Adrenal gland (tissue), 19 donors: ENCODE measurements at places on chromosomes 16 and 17. TPM values are rescaled to one million over a fixed set of nuclear protein-coding genes. Genes with fewer than 3 reads are reported as not detected.
A peak's percentile ranks its signal among the peaks of the same experiment; 100 is the strongest.

GRCh38 chr17:82041144-82041814 lies 3.8 kb upstream of the DCXR start:
- no peaks in the 10 kb centered on the region for H3K36me3 ChIP-seq
- no peaks in the 10 kb centered on the region for H3K27me3 ChIP-seq
- H3K4me1 ChIP-seq, result peaks cover 9% of the 10 kb centered on the region
- no peak overlapping the region for H3K27ac ChIP-seq
- H3K4me3 ChIP-seq, result no peak overlapping the region

DNA sequence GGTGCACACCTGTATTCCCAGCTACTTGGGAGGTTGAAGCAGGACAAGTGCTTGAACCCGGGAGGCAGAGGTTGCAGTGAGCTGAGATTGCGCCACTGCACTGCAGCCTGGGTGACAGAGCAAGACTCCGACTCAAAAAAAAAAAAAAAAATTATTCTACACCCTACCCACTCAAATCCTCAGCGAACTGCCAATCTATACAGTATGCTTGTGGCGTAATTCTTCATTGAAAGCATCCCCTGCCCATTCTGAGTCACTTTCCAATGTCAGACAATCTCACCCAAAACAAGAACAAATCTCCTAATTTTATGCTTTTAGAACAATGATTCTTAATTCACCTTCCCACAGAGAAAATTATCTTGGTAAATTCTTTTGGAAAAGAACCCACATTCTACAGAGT lies 12.0 kb downstream of the AMFR start:
- DNase-seq, result no peak
- H3K36me3 ChIP-seq, result peaks cover 21% of the 10 kb centered on the region
- no peak overlapping the region for H3K4me3 ChIP-seq
- H3K27ac ChIP-seq, result no peak overlapping the region
- H3K4me1 ChIP-seq, result no peaks in the 10 kb centered on the region

DNA sequence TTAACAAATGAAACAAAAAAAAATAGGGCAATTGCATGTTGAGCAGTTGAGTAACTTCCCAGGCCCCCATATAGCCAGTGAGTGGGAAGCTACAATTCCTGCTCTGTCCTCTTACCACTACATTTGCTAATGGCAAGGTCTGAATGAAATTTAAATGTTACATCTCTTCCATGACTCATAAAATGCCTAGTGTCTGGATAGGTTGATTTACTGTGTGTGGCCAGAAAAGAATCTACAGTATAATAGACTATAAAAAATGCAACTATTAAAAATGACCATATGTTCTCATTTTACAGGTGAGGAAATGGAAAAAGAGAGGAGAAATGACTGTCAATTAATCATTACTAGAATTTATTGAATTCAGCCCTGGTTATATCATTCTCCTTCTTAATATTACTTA lies 1199.3 kb downstream of the CDH11 start:
- no peak for DNase-seq
- no peaks in the 10 kb centered on the region for H3K27me3 ChIP-seq
- no peak overlapping the region for H3K27ac ChIP-seq
- no peaks in the 10 kb centered on the region for H3K4me1 ChIP-seq
- no peak overlapping the region for H3K4me3 ChIP-seq
- H3K36me3 ChIP-seq, result no peaks in the 10 kb centered on the region

- DNase-seq, result no peak
- no peak overlapping the region for H3K4me3 ChIP-seq
Observed at GRCh38 chr17:55727275-55727674, 4.6 kb upstream of the TMEM100 start.

DNA sequence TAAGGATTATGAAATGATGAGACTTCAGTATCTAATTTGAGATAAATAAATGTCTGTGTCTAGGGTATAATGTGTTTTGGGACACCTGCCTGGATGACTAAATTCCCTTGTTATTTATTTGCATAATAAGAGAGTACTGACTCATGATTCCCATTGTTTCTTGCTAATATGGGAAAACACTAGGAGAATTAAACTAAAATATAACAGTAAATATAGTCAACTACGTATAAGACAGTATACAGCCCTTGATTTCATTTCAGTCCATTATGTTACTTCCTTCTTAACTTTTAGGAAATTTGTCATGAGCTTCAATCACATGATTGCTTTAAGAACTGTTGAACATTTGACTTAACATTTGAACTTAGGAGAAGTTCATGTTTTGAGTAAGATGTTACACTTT lies 62.4 kb downstream of the VMP1 start:
- no peak overlapping the region for H3K4me3 ChIP-seq
- H3K36me3 ChIP-seq, result no peaks in the 10 kb centered on the region
- DNase-seq, result no peak
- peaks cover 21% of the 10 kb centered on the region for H3K4me1 ChIP-seq
- no peak overlapping the region for H3K27ac ChIP-seq
- H3K27me3 ChIP-seq, result no peaks in the 10 kb centered on the region

DNA sequence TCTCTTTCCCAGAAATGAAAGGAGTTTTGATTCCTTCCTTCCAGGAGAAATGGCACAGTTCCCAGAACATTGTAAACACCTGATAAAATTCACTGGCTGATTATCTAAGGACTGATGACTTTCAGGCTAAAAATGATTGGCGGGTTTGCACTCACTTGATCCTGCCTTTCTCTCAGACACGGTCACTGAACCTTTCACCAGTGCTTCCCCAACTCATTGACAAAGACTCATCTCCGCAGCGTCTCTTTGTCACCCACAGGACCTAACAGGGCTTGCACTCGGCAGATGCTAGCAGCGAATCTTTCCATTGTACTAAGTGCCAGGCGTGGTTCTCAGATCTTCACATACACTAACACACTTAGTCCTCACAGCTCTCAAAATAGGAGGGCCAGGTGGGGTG lies 7.3 kb upstream of the DHRS7C start:
- H3K27ac ChIP-seq, result no peak overlapping the region
- H3K4me3 ChIP-seq, result no peak overlapping the region
- H3K27me3 ChIP-seq, result no peaks in the 10 kb centered on the region
- DNase-seq, result no peak

DNA sequence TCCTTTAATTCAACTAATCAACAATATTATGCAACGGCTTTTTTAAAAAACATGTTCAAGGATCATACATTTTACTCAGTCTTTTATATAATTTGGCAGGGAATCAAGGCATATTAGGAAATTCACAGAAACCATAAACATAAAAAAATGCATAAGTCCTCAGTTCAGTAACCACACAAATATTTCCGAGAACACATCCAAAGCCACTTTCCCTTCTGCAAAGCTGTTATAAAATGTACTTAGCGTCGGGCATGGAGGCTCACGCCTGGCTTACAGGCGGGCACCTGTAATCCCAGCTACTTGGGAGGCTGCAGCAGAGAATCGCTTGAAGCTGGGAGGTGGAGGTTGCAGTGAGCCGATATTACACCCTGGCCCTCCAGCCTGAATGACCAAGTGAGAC lies 9.7 kb upstream of the ZC3H7A start:
- H3K4me3 ChIP-seq, result no peak overlapping the region
- DNase-seq, result no peak
- H3K36me3 ChIP-seq, result no peaks in the 10 kb centered on the region
- no peaks in the 10 kb centered on the region for H3K27me3 ChIP-seq
- no peaks in the 10 kb centered on the region for H3K4me1 ChIP-seq

DNA sequence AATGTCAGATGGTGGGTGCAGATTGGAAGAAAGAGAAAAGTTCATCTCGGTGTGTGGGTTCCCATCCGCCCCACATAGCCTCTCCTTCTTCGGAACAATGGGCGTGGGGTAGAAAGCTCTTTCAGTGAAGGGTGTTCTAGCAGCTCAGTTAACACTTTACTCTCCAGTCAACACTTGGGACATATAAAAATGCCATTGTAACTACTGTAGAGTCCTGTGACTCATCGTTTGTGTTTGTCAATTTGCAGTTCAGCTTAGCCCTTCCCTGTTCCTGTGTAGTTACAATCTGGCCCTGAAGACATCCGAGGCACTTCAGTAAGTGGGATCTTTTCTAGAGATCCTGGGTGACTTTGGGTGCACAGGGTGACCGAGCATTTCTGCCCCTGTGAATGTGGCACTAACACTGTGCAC lies 11.5 kb upstream of the CLEC18C start:
- peaks cover 50% of the 10 kb centered on the region for H3K36me3 ChIP-seq
- no peak overlapping the region for H3K27ac ChIP-seq
- DNase-seq, result peak; percentile 48
- no peak overlapping the region for H3K4me3 ChIP-seq
- no peaks in the 10 kb centered on the region for H3K27me3 ChIP-seq

GRCh38 chr17:72173499-72174116 lies 52.8 kb downstream of the SOX9 start:
- no peaks in the 10 kb centered on the region for H3K27me3 ChIP-seq
- no peak for DNase-seq
- no peaks in the 10 kb centered on the region for H3K36me3 ChIP-seq
- no peak overlapping the region for H3K4me3 ChIP-seq
- no peaks in the 10 kb centered on the region for H3K4me1 ChIP-seq

DNA sequence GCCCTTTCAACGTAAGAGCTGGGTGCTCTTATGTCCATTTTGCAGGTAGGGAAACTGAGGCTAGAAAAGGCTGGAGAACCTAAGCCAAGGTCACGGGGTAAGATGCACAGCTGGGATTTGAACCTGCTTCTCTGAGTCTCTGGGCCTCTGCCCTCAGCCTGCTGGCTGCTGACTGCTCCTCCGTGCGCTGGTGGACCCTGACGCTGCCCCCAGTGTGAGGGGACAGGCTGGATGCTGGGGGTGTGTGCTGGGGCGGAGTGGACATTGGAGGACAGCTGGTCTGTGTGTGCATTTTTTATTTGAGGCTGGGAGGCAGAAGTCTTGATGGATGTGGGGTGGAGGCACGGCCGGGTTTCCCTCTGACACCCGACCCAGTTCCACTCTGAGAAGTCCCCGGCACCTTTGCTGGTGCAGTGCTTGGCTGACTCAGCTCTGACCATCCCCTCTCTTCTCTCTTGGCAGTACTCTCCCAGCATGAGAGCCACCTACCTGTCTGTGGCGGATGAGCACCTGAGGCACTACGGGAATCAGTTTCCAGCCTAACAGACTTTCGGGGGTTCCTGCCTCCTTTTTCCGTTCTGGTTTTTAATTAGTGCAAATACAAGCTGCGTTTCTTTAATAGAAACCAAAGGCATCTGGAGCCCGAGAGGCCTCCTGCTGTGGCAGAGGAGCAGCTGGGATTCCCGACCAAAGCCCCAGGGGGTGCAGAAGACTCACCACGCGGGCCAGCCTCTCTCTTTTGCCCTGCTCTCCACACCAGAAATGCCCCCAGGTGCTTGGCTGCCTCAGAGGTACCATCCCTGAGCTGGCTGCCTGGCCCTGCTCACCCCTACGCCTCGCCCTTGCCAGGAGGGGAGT lies 14.1 kb upstream of the DNAI2 start:
- H3K4me1 ChIP-seq, result no peaks in the 10 kb centered on the region
- no peak for DNase-seq
- no peak overlapping the region for H3K27ac ChIP-seq
- no peak overlapping the region for H3K4me3 ChIP-seq
- no peaks in the 10 kb centered on the region for H3K27me3 ChIP-seq
- no peaks in the 10 kb centered on the region for H3K36me3 ChIP-seq

DNA sequence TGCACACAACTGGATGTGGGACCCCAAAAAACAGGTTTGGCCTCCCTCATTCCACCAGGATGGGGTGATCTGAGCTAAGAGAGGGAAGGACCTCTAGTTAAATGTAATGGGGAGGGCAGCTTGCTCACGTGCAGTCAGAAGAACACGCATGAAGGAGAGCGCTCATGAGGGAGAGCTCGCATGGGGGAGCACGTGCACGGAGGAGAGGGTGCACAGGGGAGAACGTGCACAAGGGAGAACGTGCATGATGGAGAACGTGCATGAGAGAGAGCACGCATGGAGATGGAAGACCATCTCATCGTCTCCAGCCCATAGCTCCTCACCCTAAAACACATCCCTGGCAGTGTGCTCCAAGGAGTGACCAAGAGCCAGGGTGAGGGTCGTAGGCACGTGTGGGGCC lies 141.2 kb downstream of the RBFOX3 start:
- no peaks in the 10 kb centered on the region for H3K27me3 ChIP-seq
- H3K36me3 ChIP-seq, result no peaks in the 10 kb centered on the region
- H3K4me3 ChIP-seq, result no peak overlapping the region
- peaks cover 7% of the 10 kb centered on the region for H3K4me1 ChIP-seq
- no peak for DNase-seq

DNA sequence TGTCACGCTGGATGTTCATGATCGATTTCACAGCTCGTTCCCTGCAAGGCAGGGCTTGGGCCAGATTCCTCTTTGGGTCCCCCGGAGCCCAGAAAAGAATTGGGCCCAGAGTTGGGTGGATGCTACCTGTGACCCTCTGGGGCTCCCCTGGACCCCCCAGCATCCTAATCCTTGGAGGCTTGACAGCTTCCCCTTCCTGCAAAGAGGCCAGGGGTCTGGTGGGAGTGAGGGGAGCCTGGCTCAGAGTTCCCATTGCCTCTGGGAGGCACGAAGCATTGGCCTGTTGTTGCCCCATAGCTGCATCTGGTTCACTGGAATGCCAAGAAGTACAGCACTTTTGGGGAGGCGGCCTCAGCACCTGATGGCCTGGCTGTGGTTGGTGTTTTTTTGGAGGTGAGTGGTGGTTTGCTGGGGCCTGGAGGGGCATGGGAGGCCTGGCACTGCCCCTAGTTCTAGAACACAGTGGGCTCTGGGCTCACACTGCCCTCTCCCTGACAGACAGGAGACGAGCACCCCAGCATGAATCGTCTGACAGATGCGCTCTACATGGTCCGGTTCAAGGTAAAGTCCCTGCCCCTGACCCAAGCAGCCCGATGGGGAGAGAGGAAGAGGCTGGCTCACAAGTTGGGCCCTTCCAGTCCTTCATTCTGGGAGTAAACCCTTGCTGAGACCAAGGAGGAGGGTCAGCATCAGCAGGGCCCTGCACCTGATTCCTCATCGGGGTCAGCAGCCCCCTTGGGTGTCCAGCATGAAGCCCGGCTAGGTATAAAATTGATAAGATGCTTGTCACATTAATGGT lies 7.2 kb downstream of the CA7 start:
- no peak overlapping the region for H3K4me3 ChIP-seq
- H3K4me1 ChIP-seq, result no peaks in the 10 kb centered on the region
- no peaks in the 10 kb centered on the region for H3K27me3 ChIP-seq
- H3K27ac ChIP-seq, result no peak overlapping the region

DNA sequence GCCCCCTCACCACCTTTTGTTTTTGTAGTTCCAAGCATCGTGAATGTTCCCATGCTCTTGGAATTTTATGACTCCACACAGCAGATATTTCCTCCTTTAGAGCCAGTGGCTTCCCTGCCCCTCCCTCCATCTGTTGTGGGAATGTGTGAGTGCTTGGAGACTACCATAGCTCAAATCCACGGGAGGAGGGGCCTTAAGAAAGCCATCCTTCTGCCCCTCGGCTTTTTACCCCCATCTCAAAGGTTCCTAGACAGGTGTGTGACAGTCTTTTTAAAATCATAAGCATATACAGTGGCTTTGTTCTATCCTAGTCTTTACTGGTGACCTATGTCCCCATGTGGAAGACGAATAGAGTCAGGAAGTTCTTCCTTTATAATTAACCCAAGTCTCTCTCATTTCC lies 47.2 kb downstream of the YPEL2 start:
- H3K27ac ChIP-seq, result peak overlapping the region; percentile 45
- H3K4me1 ChIP-seq, result peaks cover 69% of the 10 kb centered on the region
- no peak for DNase-seq
- H3K4me3 ChIP-seq, result no peak overlapping the region
- H3K27me3 ChIP-seq, result no peaks in the 10 kb centered on the region

NKD1 gene
- 3.8 TPM for total RNA-seq
